ENCODE measurements at places on chromosomes 16 and 17.

DNA sequence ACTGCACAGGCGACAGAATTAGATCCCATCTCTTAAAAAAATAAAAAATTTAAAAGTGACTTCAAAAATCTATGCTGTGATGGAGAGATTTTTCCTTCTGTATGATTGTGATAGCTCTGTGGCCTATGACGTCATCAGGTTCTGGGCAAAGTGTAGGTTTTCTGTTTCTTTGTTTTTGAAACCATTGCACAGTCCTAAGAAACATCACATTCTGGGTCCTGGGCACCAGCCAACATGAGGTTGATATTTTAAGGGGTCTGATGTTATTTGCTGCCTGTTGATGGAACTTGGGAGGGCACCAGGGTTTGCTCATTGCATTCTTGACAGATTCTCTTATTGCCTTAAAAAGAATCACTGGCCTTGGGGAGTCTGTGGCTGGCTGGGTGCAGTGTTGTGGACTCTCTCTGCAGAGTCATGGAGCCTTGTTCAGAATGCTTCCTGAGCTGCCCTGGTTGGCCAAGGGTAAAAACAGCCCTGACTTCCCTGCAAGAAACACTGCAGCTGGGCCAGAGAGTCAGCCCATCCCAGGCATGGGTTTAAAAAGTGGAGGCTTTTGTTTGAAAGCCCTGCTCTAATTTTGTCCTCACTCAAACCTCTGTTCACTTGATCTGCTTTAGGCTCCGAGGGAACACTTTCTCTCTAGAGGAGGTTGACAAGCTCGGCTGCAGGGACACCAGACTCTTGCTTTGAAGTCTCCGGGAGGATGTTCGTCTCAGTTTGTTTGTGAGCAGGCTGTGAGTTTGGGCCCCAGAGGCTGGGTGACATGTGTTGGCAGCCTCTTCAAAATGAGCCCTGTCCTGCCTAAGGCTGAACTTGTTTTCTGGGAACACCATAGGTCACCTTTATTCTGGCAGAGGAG is 10.5 kb upstream of the CYLD start:
- no peak for DNase-seq

GRCh38 chr17:8320990-8321389 is 10.9 kb downstream of the ARHGEF15 start:
- DNase-seq = no peak

GRCh38 chr16:72372087-72373045 is 200.4 kb upstream of the PMFBP1 start:
- no peak for DNase-seq

- DNase-seq = no peak
Measured at GRCh38 chr17:10091046-10091445, 107.4 kb downstream of the GAS7 start.

- DNase-seq = peak; percentile 86
Measured at GRCh38 chr17:39623356-39623950, 3.3 kb upstream of the PPP1R1B start.

- peak; percentile 79 for DNase-seq
Measured at GRCh38 chr17:42405963-42406495, 17.0 kb downstream of the CAVIN1 start.

GRCh38 chr17:7931709-7932482 is at the start of the genes CNTROB and TRAPPC1:
TSS of gene CNTROB (plus strand) at chr17:7932206. CDS start at chr17:7933080, 874 bp downstream.
TSS of gene TRAPPC1 (minus strand) at chr17:7931946. CDS start at chr17:7931829, 117 bp downstream.
- peak; percentile 99 for DNase-seq

GRCh38 chr16:71895679-71896365 is 491 bp downstream of the IST1 start:
- DNase-seq = no peak

DNA sequence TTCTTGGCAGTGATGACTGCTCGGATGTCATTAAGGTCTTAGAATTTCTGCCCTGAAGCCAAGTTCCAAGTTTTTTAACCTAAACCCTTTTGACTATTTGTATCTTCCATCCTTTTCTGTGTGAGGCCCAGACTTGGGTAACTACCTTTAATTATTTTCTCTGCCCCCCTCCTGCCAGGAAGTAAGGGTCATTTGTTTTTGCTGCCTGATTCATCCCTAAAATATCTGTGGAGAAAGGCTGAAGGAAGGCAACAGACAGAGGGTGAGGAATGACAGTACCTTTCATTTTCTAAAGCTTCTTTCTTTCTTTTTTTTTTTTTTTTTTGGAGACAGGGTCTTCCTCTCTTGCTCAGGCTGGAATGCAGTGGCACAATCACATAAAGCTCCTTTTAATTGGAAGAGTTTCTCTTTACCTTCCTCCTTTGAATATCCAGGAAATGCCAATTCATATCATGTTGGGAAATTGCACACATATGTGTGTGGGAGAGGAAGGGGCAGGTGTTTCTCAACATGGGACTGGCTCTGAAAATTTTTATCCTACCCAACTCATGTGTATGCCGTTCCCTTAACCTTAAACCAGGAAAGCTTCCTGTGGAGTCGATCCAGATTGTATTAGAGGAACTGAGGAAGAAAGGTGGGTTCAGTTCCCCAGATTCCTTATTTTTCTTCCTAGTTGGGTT is 957 bp downstream of the VPS25 start:
- DNase-seq = no peak

DNA sequence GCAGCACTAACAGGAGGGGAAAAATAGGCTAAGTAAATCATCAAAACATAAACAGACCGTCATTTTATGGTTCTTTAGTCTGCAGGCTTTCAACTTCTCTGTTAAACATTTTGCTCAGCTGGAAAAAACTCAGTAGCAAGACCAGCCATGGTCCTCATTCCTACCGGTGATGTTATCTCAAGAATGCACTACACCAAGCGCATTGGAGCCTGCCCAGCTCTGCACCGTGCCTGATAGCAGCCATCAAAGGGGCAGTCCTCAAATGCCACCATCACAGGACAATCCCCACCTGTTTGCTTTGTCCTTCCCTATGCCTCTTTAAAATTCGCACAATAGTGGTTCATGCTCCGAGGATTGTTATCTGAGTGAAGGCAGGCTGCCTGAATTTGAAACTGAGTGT is 181.5 kb upstream of the MON1B start:
- DNase-seq = no peak

GRCh38 chr16:54282202-54282927 is 4.2 kb downstream of the IRX3 start:
- no peak for DNase-seq

DNA sequence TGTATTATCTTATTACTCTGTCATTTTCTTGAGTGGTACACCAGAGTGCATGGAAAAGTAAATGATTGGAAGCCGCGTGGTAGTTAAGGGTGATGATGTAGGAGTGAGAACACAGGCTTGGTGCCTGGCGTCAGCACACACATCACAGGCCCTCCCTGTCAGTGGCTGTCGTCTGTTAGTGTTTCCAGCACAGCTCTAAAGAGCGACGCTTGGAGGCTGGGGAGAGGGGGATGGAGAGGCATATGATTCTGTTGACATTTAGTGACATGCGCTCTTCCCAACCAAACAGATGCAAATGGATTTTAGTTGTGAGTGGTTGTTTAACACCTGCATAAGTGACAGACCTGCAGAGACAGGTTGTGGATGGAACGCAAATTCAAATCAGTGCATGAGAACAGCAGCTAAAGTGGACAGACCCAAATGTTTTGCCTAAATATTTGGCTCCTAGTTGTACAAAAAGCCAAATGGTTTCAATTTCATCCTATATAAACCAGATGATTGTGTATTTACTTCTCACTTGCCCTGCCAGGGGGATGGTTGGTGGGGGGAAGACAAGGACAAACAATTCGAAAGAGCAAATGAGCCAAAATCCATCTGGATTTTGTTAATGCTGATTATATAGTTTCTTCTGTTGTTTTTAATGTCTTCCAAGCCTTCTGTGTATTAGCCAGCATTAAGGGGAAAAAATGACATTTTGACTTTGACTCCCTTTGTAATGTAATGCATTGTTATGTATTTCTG is 222.3 kb downstream of the WWOX start:
- DNase-seq = no peak

DNA sequence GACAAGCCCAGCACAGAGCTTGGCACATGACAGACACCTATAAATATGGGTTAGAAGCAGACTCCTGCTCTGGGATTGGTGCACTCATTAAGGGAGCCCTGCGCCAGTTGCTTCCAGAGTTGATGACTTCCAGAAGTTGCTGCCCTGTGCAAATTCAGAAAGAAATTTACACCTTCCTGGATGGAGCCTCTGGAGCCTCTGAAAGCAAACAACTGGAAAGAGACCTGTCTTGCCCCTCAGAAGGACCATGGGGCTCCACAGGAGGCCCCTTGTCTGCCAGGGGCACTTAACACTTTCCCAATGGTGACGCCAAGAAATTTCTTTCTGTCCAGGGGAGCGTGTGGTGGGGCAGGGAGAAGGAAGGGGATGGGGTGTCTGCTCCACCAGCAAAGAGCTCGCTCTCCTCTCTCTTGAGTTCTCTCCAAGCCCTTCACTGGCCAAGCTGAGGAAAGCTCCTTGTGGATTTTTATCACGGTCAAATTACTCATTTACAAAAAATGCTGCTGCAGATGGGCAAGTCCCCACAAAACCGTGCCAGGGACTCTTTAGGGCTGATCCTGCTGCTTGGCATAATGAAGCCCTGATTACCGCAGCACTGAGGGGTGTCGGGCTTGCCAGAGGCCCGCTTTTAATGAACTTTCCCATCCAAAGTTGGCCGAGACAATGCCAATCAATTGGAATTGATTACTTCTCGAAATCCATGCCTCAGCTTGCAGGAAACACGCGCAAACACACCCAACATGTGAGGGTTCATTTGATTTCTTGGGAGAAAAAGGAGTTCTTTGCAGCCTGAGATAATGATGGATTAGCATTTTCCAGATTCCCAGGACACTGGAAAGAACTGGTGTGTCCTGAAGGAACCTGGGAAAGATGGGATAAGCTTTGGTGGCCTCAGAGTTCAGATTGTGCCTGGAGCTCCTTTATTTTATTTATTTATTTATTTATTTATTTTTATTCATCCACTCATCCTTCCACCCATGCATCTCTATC is 583.6 kb upstream of the CDH5 start:
- no peak for DNase-seq

- no peak for DNase-seq
Measured at GRCh38 chr17:5241861-5242671, 7.4 kb upstream of the SCIMP start.

GRCh38 chr17:49381033-49381432 is 19.0 kb upstream of the ZNF652 start:
- DNase-seq = no peak

DNA sequence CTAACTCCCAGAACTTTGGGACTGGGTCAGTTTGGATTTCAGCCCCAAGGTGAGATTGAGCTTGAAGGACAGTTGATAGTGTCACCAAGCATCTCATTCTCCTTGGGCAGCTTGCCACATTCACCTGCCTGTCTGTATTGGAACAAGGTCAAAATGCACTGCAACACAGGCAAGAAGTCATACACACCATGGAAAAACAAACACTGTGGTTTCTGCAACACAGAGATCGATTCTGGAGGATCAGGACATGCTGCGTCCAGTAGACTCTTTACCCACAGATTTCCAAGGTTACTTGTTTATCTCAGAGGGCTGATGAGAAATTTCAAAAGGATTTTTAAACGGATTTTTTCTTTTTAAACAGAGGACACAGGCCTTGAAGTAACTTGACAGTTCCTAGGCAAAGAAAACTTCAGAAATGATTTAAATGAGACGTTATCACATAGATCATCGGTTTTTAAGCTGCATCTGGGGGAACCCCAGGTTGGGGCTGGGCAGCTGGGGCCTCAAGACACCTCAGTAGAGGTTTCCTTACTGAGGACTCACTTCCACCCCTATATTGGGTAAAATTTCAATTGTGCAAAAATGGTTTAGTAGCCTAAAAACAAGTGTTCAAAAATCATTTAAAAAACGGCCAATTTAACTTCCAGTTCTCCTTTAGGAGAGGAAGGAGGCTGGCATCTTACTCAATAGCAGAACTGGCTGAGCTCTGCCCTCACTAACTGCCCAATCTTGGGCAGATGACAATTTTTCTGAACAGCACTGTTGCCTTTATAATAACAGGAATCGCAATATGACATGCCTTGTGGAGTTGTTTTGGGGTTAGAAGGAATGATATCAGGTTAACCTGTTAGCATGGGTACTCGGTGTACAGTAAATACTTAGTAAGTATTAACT is 299.3 kb downstream of the XYLT1 start:
- DNase-seq = no peak

GRCh38 chr17:1186923-1187771 is 7.4 kb upstream of the ABR start:
- DNase-seq = peak; percentile 71

DNA sequence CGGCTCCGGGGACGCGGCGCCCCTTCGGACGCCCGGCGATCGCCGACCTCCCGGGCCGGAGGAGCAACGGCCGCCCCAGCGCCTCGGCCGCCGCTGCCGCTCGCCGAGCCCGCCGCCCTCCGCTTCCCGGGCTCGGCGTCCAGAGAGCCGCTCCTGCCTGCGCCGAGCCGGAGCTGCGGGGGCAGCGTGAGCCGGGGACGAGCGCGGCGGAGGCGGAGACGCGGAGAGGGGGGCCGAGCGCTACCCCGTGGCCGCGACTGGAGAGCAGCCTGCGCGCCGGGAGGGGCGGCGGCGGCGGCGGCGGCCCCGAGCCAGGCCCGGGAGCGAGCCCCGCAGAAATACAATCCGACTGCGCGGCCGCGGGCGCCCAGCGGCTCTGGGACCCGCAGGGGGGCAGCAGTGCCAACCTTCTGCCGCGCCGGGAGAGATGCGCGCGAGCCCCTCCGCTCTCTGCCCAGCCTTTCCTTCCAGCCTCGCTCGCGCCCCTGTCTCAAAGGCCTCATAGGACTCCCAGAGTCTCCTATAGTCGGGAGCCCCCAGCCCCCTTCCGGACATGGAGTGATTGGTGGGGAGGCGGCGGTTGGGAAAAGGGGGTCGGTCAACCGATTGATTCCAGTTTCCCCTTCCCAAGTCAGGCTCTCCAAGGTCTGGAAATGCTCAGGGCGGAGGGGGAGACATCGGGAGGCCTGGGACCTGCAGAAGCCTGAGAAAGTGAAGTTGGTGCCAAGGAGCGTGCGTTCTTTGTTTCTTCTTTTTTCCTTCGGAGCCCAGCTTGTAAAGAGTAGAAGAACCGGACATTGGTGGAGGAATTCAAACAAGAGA is 1.0 kb upstream of the SDK2 start:
- no peak for DNase-seq

DNA sequence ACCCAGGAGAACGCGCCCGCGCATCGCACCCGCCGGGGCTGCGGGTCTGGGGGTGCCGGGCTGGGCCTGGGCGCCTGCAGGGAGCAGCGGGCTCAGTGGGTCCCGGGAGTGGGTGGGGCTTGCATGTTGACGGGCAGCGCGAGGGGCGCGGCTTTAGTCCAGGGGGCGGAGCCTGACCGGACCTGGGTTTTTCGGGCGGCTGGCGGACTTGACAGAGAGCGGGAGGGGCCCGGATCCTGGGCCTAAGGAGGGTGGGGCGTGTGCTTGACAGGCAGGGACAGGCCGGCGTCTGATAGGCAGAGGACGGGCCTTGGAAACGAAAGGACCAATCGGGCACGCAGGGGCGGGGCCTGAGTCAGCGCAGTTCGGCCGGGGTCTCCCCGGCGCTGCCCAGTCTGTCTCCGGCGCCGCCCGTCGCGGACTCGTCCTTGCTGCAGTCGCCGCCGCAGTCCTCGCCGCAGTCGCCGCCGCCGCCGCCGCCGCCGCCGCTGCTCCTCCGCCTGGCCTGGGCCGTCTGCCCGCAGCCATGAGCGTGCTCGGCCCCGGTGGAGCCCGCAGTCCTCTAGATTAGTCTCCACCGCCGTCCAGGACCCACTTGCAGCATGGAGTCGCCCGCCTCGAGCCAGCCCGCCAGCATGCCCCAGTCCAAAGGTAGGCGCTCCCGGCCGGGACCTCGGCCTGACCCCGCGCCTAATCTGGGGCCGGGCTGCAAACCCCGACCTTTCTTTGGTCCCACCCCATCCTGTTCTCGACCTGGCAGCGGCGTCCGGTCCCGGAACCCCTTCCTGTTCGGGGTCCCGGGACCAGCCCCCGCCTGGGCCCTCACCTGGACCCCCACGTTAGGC is at the start of gene MAP2K3:
Gene MAP2K3 (plus strand): TSS at position 393 of the 845 bp plus-strand sequence. CDS start 210 bp downstream, at position 603.
- peak; percentile 89 for DNase-seq

Data from T-helper 9 cell (primary cell).